ENCODE measurements at places on chromosomes 4 and X. TPM values are rescaled to one million over a fixed set of nuclear protein-coding genes. Genes with fewer than 3 reads are reported as not detected.

The NLGN4X gene
- not detected for total RNA-seq

The SHROOM2 gene
- 0.39 TPM for total RNA-seq

The HAND2 gene
- total RNA-seq = 0.16 TPM

The CHRDL1 gene
- 79.1 TPM for total RNA-seq

The CC2D2A gene
- 1.8 TPM for total RNA-seq

The EOLA1 gene
- 41.1 TPM for total RNA-seq

The TSPAN6 gene
- 24.8 TPM for total RNA-seq

The GRPEL1 gene
- total RNA-seq = 32.6 TPM

The SYN1 gene
- 0.26 TPM for total RNA-seq

The USP51 gene
- total RNA-seq = 0.99 TPM

The NLGN3 gene
- 0.07 TPM for total RNA-seq

The PNMA6A gene
- 1.0 TPM for total RNA-seq

The GPRASP3 gene
- 1.9 TPM for total RNA-seq

The IL3RA gene
- not detected for total RNA-seq

The FATE1 gene
- not detected for total RNA-seq

The NAP1L2 gene
- 0.10 TPM for total RNA-seq
